ENCODE measurements at places on chromosomes 12 and 14.

DNA sequence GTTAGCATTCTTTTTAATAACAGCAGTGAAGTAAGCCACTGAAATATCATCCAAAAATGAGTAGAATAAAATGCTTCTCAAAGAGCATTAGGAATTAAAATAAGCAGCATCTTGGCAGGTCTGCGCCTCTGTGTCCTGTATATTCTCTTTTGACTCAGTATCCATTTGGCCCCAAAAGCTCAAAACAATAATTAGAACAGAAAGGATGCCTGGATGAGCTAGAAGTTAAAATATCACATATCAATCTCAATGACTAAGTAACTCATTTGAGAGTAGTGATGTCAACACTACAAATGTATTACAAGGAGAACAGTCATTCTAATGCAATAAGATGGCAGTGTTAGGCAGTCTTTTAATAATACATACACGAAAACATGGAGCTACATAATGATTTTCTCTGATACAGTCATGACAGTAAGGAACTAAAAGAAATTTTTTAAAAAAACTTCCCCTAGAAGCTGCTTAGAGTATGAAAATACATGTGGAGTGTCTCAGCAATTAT, 160.9 kb upstream of the ABCD2 start:
- no peak for DNase-seq

- no peak for DNase-seq
Measured at GRCh38 chr14:101567252-101567651, 6.0 kb downstream of the DIO3 start.

- DNase-seq, result no peak
Measured at GRCh38 chr14:75311356-75311755, 32.7 kb downstream of the FOS start.

DNA sequence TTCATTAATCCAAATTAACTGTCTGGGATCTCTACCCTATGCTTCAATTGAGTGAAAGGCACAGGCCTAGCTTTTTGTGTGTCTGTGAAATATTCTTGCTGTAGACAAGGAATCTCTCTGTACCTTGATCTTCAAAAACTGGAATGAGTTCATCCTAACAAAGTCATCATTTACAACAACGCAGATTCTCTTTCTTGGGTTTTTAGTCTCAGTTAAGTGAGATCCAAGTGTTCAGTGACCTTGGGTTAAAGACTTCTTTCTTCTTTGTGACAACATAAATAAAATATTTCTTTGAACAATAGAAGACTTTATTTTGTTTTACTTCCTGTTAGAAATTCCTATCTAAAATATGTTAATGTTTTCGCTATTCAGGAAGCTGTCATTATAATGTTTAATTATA, 192.2 kb upstream of the LMNTD1 start:
- no peak for DNase-seq

DNA sequence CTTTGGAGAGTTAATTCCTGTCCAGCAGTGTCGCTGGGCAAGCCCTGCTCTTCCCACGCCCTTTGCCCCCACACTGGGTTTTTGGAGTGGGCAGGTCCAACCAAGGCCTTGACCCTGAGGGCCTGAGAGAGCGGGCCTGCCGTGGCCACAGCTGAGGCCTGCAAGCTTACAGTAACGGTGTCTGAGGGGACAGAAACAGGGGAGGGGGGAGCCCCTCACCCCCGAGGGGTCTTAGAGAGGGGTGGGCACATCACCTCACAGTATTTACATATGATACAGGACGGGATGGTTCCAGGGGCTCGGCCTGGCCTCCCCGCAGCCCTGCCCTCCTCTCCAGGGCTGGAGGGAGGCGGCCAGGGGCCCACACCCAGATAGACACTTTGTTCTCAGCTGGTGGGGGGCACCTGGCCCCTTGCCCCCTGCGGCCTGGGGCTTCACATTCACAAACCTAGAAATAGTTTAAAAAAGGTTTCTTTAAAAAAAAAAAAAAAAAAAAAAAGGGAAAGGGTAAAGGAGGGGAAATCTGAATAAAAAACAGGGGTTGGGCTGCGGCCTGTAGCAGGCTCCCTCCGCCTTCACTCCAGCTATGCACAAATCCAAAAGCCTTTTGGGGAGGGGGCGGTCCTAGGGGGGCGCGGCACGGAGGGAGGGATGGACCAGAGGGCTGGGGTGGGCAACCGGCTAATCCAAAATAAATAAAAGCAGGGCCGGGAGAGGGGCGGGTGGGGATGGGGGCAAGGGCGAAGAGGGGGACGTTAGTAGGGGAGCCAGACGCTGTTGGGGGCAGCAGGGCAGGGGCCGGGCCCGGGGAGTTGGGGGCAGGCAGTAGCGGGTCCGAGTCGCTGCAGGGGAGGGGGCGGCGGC, 14.8 kb upstream of the PLA2G1B start:
- DNase-seq, result no peak

DNA sequence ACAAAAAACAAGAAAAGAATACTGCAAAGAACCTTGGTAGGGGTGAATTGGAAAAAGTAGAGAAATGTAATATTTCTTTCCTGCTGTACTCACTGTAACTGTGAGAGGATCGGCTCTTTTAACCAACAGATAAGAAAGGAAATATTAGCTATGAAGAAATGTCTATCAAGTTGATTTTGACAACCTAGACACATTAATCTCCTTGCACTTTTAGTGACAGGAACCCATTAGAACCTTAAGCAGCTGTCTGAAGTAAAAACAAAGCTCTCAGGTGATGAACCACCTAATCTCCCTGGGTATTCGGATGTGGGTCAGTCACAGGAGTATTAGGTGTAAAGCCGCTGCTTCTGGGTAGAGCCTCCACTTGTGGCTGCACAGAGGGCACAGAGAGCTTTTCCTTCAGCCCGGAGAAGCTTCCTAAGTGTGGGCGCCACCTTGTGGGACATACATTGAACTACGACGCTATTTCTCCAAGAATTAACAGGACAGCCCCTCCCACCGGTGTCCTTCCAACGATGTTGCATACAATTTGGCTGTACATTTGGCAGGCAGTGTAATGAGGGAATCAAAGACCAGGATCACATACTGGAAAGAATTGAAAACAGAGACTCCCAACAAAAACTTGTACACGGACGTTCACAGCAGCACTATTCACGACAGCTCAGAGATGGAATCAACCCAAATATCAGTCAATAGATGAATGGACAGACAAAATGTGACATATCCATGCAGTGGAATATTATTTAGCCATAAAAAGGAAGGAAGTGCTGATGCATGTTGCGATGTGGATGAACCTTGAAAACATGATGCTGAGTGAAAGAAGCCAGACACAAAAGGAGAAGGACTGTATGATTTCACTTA, 28.9 kb upstream of the MAPKAPK5 start:
- DNase-seq, result peak; percentile 88

DNA sequence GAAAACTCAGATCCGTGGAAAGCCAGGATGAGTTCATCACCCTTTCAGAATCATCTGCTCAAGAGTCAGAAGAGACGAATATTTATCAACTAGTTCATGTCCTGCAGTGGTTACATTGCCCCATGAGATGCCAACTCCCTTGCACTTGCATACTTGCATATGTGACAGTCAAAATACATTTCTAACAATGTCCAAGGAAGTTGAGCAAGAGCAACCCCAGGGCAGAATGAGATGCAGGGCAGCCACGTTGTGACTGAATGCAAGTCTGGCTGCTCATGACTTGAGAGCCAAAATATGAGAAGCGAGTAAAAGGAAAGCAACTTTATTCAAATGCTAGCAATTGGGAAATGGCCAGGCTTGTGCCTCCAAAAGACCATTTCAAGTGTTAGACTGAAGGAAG, 23.6 kb upstream of the UTP20 start:
- DNase-seq, result no peak

DNA sequence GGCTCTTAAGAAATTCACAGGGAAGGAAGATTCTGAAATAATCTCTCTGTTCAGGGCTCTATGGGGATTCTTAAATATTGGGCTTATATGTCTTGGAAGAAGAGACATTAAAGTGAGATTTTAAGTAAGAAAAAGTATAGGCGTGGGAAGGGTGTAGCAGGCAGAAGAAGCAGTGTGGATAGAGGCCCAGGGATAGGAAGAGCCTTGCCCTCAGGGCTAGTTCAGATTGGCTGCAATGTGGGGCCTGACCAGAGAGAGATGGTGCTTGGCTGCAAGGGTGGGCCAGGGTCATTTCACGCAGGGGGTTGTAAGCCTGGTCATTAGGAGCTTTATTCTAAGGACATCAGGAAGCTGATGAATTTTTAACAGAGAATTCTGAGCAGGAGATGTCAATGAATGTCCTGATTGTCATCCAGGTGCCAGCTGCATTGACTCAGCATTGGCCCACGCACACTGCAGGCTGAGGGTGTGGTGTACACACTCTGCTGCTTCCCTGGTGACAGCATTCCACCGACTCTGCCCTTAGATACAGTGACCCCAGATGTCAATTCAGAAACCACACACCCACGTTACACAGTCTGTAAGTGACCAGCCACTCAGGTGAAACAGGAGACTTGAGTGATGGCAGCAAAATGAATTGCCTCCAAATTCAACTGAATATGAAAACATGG, 582.5 kb downstream of the NRXN3 start:
- DNase-seq, result no peak

GRCh38 chr12:131592972-131593371, 117.9 kb upstream of the SFSWAP start:
- no peak for DNase-seq

GRCh38 chr14:74085828-74086227, 1.1 kb downstream of the LIN52 start:
- no peak for DNase-seq
